CD4-positive, alpha-beta T cell treated with Interleukin-21 for 1 hour (primary cell): ENCODE measurements at places on chromosomes 13 and 19.

- no peak for DNase-seq
Measured at GRCh38 chr13:112725346-112726015, 35.6 kb downstream of the ATP11A start.

GRCh38 chr13:64007339-64007738 lies 2591.7 kb upstream of the PCDH20 start:
- no peak for DNase-seq

GRCh38 chr19:6713773-6714692 lies 6.4 kb downstream of the C3 start:
- no peak for DNase-seq

DNA sequence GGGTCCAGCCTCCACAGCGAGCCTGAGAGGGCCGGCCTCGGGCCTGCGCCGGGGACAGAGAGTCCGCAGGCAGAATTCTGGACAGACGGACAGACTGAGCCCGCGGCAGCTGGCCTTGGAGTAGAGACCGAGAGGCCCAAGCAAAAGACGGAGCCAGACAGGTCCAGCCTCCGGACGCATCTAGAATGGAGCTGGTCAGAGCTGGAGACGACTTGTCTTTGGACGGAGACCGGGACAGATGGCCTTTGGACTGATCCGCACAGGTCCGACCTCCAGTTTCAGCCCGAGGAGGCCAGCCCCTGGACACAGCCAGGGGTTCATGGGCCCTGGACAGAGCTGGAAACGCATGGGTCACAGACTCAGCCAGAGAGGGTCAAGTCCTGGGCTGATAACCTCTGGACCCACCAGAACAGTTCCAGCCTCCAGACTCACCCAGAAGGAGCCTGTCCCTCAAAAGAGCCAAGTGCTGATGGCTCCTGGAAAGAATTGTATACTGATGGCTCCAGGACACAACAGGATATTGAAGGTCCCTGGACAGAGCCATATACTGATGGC lies 490 bp downstream of the ITPKC start:
- no peak for DNase-seq

- DNase-seq, result no peak
Measured at GRCh38 chr13:39345982-39346381, 257.0 kb downstream of the LHFPL6 start.

- no peak for DNase-seq
Measured at GRCh38 chr13:86976521-86977324, 694.4 kb upstream of the SLITRK5 start.

GRCh38 chr13:45297456-45298205 lies 43.4 kb downstream of the TPT1 start:
- peak; percentile 37 for DNase-seq

DNA sequence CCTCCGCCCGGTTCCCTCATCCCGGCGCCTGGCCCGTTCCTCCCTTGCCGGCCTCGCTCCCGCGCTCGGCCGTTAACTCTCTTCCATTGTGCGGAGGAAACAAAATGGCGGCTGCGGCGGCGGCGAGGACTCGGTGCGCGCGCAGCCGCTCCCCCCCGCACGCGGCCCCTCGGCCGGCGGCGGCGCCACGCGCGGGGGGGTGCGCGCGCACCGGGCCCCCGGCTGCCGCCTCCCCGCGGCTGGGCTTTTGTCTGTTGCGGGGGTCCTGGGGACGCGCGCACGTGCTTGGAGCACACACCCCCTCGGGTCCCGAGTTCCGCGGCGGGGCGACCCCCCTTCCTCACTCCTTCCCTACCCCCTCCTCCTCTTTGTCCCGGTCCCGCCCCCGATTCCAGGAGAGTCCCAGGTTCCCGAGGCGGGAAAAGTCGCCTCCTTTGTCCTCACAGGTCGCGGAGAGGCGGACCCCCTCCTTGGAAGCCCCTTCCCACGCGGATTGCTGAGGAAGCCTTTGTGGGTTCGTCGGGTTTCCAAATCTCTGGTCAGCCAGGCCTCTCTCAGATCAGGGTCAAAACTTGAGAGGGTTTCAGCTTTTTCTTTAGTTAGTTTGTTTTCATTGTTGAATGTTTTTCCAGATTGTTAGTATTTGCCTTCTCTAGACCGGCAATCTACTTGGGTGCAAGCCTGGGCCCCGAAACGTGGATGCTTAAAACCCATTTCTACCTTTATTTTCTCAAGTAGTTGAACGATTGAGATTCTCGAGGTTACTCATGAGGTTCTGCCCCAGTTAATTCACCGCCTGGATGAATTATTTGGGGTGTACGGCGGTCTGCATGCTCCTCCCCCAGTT lies 687 bp downstream of the ILF3 start:
- peak; percentile 73 for DNase-seq

DNA sequence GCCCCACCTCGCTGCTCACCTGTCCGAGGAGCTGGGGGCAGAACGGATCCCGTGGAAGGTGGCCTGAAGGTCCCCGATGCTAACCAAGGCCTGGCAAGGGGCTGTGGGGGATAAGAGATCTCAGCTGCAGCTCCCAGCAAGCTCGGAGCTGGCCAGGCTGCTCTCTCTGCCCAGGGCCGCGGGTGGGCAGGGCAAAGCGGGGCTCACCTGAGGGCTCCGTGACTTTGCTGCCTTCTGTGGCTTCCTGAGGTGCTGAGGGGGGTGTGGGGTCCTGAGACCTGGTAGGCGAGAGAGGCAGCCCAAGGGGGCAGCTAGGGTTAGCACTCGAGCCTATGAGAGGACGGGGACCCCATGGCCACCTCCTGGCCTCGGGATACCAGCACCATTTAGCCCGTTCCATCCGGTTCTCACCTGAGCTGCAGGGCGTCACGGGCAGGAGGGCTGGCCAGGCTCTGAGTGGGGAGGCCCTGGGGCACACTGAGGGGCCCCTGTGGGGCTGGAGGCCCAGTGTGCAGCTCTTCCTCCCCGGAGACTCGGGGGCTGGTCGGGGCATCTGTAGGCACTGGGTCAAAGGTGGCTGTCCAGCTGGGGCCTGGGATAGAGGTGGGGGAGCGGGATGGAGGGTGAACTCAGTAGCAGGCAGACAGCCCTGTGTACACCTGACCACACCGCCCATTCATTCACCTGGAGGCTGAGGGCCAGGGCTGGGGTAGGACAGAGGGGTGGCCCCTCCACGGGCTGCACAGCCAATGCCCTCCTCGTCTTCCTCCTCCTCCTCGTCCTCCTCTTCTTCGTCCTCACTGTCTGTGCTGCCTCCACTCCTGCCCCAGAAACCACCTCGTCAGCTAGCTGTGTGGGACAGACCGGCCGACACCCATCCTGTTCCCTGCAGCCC lies 3.1 kb upstream of the TMEM86B start:
- DNase-seq, result no peak

DNA sequence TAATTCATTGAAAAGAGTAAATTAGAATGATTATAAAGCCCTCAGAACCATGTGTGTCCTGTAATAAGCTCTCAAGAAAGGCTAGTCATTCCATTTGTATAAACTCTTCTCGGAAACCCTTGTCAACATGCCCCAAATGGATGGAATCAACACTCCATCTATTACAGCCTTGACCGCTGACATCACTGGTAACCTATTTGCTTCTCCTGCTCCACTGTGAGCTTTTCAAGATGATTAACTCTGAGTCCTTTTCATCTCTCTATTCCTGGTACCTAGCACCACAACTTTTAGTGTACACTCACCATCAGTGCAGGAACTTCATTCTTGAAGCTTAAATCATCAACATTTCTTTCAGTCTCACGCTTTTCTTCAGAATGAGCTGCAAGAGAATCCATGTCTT lies 612.0 kb downstream of the DCT start:
- no peak for DNase-seq

DNA sequence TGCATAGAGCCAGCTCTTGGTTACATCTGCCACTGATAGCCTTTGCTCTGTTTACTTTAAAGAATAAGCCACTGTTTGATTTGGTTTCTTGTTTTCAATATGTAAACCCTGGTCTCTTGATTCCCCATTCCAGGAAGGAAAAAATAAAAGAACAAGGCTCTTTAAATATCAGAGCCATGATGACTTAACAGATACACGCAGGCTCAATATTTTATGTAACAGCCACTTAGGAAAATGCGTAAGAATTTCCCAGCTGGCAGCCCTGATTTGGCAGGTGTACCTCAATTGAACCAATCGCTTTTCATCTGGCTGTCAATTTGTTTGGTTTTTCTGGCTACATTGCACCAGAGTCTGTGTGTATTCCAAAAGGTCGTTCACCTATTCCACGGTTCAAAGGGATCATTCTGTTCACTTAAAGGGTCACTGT lies 65.6 kb downstream of the IRS2 start:
- no peak for DNase-seq

DNA sequence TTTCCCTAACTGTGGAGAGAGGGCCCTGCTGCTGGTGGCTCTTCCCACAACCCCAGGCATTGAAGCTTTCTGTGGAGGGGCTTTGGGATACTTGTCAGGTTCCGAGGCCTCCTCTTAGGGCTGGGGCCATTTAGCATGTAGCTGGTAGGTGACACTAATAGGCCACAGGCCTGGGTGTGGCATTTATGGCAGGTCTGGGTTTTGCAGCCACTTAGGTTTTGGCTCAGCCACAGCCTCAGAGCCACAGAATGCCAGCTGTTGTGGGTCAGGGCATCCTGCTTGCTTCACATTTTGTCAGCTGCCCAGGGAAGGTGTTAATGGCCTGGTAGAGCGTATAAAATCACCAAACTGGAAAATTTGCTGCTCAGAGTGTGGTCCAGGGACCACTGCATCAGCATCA lies 15.7 kb downstream of the FAM124A start:
- no peak for DNase-seq

DNA sequence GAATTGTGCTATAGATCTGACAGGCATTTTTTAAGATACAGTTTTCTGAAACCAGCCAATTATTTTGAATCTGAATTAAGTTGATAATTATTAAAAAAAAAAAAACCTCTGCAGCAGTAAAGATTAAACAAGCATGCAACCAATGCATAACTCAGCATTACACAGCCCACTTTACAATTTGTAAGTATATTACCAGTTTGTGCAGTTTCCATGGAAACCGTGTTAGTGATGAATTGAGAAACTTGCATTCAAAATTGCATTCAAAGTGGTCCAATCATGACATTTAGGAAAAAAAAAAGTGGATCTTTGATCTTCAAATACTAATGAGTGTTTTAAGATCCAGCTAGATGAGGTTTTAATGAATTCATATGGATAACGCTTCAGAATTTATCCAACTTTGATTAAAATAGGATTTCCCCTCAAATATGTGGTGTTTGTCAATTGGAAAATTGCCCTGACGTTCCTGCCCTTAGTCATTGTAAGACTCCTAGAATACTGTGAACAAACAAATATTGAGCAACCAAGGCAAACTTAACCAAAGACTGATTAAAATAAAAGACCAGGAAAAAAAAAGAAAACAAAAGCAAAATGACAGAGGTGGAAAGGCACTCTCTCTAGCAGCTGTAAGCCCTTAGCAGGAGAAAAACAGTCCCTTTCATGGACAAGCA lies 314.8 kb upstream of the MAB21L1 start:
- no peak for DNase-seq

GRCh38 chr19:19053508-19054314 lies 10.1 kb upstream of the SLC25A42 start:
- DNase-seq, result peak; percentile 61

- no peak for DNase-seq
Measured at GRCh38 chr19:48044561-48044960, 682 bp upstream of the CABP5 start.

- DNase-seq, result no peak
Measured at GRCh38 chr13:55728247-55728646, 1412.5 kb upstream of the PRR20A start.

- DNase-seq, result peak; percentile 26
Measured at GRCh38 chr19:4676955-4677731, 7.0 kb upstream of the MYDGF start.

GRCh38 chr19:58581227-58582141 lies 8.3 kb upstream of the MZF1 start:
- DNase-seq, result peak; percentile 92

GRCh38 chr19:33638167-33639034 lies 16.6 kb downstream of the CHST8 start:
- DNase-seq, result no peak

GRCh38 chr19:37983153-37983552 lies 76.1 kb downstream of the SIPA1L3 start:
- DNase-seq, result no peak

- no peak for DNase-seq
Measured at GRCh38 chr13:109743706-109744453, 42.5 kb downstream of the IRS2 start.

- DNase-seq, result no peak
Measured at GRCh38 chr13:48018637-48019036, 17.6 kb upstream of the SUCLA2 start.
